NCI-H1694 (cell line): ENCODE measurements at places on chromosomes 7 and 10.

DNA sequence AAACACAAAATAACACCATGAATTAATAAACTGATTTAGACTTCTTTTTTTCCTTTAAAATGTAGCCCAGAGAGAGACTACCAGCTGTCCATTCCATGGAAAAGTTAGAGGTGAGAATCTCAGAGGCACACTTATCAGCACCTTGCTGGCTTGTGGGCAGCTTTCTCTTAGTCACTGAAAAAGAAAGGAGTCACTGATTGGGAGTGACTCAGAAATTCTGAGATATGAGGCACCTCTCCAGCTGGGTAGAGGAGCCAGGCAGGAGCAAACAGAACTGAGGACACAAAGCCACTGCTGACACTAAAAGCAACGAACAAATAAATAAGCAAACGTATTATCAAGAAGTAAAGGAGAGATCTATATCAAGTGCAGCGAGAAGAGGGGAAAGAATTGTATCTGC, 310.6 kb downstream of the PARD3 start:
- no peak for DNase-seq

- no peak for DNase-seq
Observed at GRCh38 chr7:3778345-3778744, 477.3 kb downstream of the SDK1 start.

- no peak for DNase-seq
Observed at GRCh38 chr7:45177801-45178200, 20.2 kb downstream of the RAMP3 start.

DNA sequence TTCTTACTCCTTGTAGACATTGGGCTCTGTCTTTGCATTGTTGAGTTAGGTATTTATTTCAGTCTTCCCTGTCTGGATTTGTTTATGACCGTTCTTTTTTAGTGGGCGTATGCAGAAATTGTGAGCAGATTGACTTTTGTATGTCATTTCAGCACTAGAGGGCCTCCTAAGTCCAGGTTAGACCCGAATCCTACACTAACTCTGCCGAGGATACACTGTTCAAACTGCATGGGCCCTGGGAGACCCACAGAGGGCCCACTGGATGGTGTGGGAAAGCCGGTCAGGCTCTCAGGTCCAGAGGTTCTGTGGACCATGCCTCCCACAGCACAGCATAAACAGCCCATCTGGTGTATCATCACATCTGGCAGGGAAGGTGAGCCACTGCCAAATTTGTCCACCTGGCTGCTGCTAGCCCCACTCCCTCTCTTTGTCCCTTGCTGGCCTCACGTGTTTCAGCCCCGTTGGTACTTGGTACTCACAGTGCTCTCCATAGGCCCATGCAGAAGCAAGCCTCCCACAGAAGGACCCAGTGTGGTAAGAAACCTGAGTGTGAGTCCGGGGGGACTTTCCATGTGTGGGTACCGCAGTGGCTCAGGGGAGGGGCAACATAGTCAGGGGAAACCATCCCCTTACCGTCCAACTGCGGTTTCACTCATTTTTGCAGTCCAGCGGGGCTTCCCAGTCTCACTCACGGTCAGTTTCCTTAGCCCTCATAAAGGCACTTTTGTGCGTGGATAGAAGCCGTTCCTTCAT, 112.8 kb downstream of the APBB1IP start:
- DNase-seq, result no peak

DNA sequence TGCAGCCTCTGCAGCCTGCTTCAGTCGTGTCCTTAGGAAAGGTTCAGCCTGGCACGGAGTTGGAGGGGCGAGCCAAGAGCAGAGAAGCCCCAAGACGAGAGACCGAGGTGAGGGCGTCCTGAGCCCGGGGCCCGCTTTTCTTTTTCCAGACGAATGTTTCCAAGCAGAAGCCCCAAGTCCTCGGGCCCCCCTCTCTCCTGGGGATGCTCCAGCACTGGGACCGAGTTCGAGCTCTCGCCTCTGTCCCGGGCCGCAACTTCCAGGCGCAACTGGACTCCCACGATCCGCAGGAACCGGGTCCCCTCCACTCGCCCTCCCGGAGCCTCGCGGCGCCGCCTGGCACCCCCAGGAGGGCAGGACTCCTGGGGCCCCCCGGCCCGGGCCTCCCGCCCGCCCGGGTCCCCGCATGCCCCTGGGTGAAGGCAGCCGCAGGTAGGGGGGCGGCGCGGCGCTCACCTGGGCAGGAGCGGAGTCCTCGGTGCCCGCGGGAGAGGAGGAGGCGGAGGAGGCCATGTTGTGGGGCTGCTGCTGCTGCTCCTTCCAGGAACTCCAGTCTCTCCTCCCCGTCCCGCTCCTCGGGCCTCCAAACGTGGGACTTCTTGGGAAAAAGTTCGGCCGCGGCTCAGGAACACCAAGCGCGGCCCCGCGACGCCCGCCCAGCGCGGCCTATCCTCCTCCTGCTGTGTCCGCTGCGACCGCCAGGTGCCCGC, 45.3 kb upstream of the CDK1 start:
- DNase-seq, result no peak

DNA sequence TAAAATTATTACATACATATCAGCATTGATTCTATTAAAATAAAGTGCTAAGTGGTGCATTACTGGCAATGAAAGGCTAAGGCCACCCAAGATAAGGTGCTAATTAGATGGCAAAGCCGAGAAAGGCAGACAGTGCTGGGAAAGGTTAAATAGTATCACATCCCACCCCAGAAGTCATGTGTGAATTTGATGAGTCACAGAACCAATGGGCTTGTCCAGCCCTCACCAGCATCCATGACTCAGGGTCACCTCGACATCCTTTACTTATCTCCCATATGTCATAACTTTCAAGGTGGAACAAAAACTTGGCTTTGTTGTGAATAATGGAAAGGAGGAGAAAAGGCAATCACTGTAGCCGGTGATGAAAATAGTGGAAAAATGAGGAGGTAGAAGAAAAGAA, 459.1 kb downstream of the PLXNA4 start:
- no peak for DNase-seq

DNA sequence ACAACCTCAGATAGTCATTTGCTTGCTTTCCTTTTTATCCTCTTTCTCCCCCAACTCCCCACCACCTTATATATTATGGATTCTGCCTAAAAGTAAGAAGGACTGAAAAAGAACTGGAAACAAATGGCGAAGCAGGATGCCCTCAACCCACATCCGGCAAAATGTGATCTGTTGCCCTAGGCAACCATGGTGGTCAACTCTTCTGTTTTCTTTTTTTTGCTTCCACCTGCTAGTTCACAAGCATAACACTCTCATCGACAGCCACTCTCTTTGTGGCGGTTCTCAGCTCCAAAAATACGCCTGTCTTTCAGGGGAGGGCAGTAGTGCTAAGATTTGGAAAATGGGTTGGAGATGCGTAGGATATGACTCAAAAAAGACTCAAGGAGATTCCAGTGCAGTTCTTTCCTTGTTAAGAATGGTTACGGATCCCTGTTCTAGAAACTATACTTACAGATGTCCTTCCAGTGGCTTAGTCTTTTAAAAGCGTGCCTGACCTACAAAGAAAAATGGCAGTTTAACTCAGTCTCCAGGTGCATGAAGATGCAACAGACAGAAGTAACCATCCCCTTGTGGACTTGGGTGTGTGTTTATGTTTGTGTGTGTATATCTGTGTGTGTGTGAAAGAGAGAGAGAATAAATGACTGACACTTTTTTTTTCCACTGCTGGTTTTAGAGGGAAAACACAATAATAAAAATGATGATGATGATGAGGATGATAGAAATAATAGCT, 10.7 kb downstream of the APBB1IP start:
- DNase-seq, result no peak

DNA sequence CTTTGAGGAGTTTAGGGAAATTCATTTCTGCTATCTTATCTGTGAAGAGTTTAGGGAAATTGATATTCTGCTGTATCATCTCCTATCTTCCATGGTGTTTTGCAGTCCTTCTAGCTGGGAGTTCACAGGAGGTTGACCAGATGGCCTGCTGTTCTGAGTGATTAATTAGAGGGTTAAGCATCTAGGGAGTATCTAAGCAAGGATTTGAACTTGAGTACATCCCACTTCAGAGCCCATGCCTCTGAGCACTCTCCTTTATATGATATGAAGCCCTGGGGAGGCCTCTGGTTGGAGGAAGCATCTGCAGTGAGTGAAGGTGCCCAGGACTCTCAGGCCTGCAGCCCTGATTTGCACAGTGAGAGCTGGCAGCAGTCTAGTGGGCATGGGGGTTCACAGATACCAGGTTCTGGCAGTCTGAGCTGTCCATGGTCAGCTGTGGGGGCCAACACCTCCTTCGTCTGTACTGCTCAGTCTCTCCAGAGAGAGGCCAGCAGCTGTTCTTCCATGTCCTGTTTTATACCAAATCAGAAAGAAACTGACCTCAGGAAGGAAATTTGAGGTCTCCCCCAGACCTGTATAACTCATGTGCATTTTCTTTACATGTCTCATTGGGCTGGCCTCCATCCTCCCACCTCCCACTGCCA, 156.9 kb downstream of the PLCE1 start:
- DNase-seq, result no peak

DNA sequence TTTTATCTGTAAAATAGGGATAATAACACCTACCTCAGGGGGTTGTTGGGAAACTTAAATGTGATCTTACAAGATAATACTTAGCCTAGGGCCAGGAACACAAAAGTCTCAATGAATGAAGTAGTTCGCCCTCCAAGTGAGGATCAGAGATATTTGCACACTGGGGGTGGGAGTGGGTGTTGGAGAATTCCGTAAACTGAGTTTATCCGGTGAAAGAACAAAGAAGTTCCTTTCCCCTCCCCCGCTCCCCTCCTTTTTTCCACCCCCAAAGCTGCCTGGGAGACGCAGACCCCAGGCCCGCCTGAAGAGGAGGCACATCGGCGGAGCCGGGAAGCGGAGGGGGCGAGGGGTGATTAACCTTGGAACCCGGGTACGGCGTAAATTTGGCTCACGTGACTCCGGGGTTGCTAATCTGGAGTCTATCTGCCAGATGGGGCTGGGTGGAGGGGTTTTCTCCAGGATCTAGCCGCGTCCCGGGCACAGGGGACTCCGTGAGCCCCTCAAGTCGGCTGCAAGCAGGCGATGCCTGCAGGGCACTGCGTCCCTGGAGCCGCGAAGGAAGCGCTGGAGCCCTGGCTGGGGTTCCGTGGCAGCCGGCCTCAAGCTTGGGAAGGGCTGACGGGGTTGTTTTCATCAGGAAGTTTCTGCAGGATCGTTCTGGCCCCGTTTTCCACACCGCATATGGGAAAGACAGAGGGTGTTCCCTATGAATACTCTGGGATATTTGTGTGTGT, 1.4 kb upstream of the PODXL start:
- no peak for DNase-seq

DNA sequence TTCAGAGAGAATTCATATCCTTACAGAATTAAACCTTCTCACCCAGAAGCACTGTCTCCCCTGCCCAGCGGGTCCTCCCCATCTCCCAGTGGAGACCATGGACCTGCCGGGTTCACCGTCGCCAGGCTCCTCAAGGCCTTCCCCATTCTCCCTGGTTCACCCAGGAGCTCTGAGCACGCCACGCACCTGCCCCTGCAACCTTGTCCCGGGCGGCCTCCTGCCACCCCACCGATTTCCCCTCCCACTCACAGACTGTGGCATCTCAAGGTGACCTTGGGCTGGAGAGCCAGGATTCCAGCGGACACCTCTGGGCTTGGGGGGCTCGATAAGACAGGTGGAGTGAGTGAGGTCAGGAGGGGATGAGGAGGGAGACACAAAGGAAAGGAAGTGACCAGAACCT, 135.3 kb downstream of the PTPRN2 start:
- no peak for DNase-seq

DNA sequence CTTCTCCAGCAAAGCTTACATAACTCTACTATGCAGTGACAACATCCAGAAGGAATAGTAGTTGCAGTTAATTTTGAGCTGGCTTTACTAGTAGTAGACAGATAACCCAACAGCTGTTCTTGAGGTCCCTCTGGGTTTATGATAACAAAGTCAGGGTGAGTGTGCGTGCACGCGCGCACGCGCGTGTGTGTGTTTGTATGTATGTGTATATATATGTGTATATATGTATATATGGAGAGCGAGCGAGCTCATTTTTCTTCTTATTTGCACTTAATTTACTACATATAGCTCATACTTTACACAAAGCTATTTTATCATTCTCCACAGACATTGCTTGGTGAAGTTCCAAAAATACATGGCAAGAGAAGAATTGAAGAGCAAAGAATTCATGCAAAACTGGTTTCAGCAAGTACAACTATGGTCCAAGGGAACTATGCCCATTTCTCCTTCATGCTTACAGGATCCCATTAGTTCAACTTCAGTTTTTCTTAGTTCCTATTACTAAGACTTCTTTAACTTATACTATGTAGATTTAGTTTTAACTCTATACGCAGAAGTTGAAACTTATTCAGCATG, 105.9 kb upstream of the TMEM168 start:
- DNase-seq, result no peak

DNA sequence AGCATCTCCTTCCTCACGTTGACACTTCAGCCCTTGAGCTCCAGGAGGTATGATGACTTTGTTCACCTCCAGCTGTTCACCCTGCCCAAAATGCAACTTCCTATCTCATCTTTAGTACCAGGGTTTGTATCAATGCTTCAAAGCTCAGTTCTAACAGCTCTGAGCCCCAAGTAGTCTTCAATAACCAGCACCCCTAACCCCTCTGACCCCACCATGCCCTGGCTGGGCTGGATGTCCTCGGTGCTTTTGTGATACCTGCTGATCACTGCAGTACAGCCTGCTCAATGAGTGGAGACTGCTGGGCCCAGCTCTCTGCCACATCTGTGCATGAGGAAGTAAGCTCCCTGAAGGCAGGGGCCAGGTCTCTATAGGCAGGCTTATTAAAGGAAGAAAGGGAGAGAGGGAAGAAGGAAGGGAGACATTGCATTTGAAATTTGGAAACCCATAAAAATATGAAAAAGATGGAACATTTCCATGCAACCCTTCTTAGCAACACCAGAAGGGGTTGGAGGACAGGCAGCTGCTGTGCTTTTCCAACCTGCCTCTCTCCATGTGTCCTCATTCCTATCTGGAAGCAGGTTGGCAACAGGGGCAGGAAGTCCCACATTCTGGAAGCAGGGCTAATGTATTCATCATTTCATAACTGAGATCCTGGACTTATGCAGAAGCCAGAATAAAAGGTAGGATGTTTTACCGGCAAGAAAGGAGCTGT, 756.1 kb downstream of the GRID1 start:
- DNase-seq, result no peak

DNA sequence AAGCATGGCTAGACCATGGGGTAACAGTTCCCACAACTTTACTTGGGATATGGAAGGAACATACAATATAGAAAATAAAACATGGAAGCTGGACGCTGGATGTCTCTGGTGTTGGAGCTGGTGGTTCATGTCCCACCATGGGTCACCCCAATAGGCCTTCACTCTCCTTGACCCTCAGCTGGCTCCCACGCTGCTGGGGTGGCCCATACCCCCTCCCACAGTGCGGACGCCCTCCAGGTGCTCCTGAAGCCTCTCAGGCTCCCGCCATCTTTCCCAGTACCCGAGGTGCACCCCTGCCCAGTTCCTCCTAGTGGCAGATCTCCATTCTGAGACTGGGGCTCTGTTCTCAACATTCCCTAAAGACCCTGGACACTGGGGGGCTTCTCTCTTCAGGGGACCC, 5.8 kb upstream of the CPA1 start:
- no peak for DNase-seq

DNA sequence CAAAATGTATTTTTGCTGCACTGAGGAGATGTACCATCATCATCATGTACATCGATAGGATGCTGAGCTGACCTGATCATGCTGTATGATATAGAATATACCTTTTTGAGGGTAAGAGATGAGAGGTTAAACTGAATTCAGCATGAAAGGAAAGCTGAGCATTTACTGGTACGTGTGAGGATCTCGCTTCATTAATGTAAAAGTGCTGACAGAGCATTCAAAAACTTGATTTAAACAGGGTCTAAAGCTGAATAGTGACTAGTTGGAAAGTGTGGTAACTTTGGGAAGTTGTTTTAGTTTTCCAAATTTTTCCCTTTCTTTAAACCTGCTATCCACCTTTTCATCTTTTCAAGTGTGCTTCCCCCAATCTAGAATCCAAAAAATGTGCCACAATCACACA, 28.5 kb upstream of the COL1A2 start:
- no peak for DNase-seq
